ENCODE measurements at places on chromosomes 1 and 21. TPM values are rescaled to one million over a fixed set of nuclear protein-coding genes. Genes with fewer than 3 reads are reported as not detected.
A peak's percentile ranks its signal among the peaks of the same experiment; 100 is the strongest.

- H3K4me3 ChIP-seq: no peak overlapping the region
- DNase-seq: no peak
- no peaks in the 10 kb centered on the region for H3K4me1 ChIP-seq
These were observed 211.6 kb upstream of the PLXNA2 start for GRCh38 chr1:208455821-208456220.

SFN gene
- total RNA-seq: not detected

- no peak overlapping the region for H3K4me3 ChIP-seq
- H3K27ac ChIP-seq: no peak overlapping the region
- H3K27me3 ChIP-seq: no peaks in the 10 kb centered on the region
- DNase-seq: no peak
- peaks cover 19% of the 10 kb centered on the region for H3K4me1 ChIP-seq
These were observed 81.0 kb upstream of the CD55 start for GRCh38 chr1:207240325-207241101.

CCDC30 gene
- 6.5 TPM for total RNA-seq

MIB2 gene
- total RNA-seq: 85.3 TPM

PLA2G2D gene
- not detected for total RNA-seq

DNA sequence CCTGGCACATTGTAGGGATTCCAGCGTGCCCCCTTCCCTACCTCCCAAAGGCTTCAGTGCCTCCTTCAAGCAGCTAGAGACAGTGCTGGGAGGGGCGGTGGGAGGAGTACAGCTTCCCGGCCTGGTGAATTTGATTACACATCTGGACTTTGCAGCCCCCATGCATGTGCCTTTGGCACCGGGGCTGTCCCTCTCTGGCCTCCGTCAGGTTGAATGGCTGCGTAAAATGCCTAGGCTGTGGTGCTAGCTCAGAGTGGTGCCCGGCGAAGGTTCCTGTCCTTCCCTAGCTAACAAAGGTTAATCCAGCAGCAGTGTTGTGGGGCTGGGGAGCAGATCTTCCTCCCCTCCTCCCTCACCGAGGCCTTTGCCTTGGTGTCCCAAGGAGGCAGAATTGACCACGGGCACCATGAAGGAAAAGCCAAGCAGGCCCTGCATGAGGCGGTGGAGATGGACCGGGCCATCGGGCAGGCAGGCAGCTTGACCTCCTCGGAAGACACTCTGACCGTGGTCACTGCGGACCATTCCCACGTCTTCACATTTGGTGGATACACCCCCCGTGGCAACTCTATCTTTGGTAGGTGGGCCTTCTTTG, 66.2 kb downstream of the ALPL start:
- no peaks in the 10 kb centered on the region for H3K4me1 ChIP-seq
- no peak overlapping the region for H3K4me3 ChIP-seq
- peak overlapping the region; percentile 75 for H3K27ac ChIP-seq
- H3K36me3 ChIP-seq: no peaks in the 10 kb centered on the region
- DNase-seq: no peak

GRCh38 chr1:67390041-67390887, 39.9 kb downstream of the SERBP1 start:
- H3K27ac ChIP-seq: no peak overlapping the region
- DNase-seq: no peak
- H3K4me1 ChIP-seq: no peaks in the 10 kb centered on the region
- no peaks in the 10 kb centered on the region for H3K36me3 ChIP-seq
- no peaks in the 10 kb centered on the region for H3K27me3 ChIP-seq
- no peak overlapping the region for H3K4me3 ChIP-seq

DNA sequence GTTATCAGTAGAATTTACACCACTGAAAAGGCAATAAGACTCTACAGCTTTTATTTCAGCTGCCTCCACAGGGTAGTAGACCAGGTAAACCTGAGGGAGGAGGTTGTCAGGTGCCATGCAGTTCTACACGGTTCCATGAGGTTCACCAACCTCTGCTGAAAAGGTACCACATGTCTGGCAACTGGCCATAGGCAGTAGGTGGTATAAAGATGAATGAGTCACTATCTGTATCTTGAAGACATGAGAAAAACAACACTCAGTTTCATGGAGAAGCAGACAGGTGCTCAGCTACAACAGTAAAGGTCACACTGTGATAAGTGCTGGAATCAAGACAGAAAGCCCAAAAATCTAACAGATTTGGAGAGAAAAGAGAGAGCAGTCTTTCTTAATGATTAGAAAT, 145.4 kb downstream of the PTGER3 start:
- no peaks in the 10 kb centered on the region for H3K36me3 ChIP-seq
- no peaks in the 10 kb centered on the region for H3K27me3 ChIP-seq
- no peak overlapping the region for H3K27ac ChIP-seq
- DNase-seq: no peak
- no peaks in the 10 kb centered on the region for H3K4me1 ChIP-seq

GRCh38 chr1:73800376-73800775, 397.6 kb downstream of the LRRIQ3 start:
- no peak overlapping the region for H3K4me3 ChIP-seq
- H3K27me3 ChIP-seq: no peaks in the 10 kb centered on the region
- no peak overlapping the region for H3K27ac ChIP-seq
- no peaks in the 10 kb centered on the region for H3K36me3 ChIP-seq

UBXN11 gene
- 21.7 TPM for total RNA-seq

KRTAP7-1 gene
- total RNA-seq: not detected

DNA sequence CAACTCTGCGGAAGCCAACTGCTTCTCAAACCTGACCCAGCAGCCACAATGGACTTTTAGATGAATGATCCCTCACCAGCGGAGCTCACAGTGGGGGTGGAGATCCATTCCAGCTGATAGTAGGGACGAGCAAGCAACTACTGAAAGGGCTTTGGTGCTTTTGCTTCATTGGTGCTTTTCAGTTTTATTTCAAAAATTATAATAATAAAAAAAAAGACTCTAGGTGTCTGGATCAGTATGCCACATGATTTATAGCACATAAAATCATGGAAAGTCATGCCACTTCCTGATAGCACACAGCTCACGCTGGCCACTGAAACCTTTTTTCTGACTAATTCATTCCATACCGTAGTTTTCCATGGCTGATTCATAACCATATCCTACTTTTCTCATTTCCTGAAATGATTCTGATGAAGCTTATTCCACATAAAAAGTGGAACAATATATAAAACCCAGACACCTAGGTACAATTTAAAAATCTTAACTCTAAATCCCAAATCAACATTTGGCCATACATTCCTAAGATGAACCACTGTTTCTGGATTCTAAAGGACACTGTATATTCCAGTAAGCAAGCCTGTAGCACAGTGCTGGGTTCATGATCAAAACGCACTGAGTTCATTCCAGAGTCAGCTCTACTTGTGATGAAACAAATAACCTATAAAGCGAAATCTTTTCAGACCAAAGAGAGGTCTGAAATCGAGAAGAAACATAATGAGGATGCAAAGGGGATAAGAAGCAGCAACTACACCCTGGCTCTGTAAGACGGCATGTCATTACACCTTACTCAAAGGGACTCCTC, 41.3 kb upstream of the KCNE1 start:
- no peak for DNase-seq
- no peak overlapping the region for H3K4me3 ChIP-seq
- H3K36me3 ChIP-seq: no peaks in the 10 kb centered on the region
- no peaks in the 10 kb centered on the region for H3K27me3 ChIP-seq
- H3K4me1 ChIP-seq: peaks cover 16% of the 10 kb centered on the region

DTL gene
- total RNA-seq: 0.68 TPM

KIRREL1 gene
- total RNA-seq: 47.5 TPM

GRCh38 chr1:187617776-187618175, 789.0 kb downstream of the PLA2G4A start:
- no peaks in the 10 kb centered on the region for H3K27me3 ChIP-seq
- no peak overlapping the region for H3K27ac ChIP-seq
- no peak overlapping the region for H3K4me3 ChIP-seq
- DNase-seq: no peak

DNA sequence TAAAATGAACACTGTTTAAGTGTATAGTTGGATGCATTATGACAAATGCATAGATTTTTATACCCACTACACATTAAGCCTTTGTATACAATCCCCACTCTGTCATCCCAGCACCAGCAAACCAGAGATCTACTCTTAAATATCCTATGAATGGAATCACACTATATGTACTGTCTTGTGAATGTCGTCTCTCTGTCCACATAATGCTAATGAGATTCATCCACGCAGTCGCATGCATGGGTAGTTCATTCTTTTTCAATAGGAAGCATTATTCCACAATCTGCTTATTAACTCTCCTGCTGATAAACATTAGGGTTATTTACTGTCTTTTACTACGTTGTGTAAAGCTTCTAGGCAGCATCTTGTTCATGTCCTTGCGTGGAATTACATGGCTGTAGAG, 892.3 kb downstream of the LTN1 start:
- no peak overlapping the region for H3K27ac ChIP-seq
- DNase-seq: no peak
- no peaks in the 10 kb centered on the region for H3K36me3 ChIP-seq
- H3K27me3 ChIP-seq: no peaks in the 10 kb centered on the region

DNA sequence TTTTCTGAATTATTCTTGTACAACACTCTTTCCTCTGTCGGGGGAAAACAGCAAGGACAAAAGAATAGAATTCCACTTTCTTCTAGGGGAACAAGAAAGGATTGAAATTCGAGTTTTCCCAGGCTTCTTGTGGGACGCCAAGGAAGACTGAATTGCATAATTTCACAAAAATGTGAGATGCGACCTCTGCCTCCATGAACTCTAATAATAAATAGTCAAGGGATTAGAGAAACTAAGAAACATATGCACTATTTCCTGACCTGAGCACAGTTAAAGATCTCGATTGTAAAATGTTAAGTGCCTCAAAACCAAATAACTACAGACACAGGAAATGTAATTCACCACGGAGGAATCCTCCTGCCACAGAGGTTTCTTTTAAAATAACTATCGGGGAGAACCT, 117.3 kb upstream of the MARK1 start:
- H3K27ac ChIP-seq: no peak overlapping the region
- H3K36me3 ChIP-seq: no peaks in the 10 kb centered on the region
- no peaks in the 10 kb centered on the region for H3K4me1 ChIP-seq
- H3K4me3 ChIP-seq: no peak overlapping the region
- H3K27me3 ChIP-seq: no peaks in the 10 kb centered on the region

DNA sequence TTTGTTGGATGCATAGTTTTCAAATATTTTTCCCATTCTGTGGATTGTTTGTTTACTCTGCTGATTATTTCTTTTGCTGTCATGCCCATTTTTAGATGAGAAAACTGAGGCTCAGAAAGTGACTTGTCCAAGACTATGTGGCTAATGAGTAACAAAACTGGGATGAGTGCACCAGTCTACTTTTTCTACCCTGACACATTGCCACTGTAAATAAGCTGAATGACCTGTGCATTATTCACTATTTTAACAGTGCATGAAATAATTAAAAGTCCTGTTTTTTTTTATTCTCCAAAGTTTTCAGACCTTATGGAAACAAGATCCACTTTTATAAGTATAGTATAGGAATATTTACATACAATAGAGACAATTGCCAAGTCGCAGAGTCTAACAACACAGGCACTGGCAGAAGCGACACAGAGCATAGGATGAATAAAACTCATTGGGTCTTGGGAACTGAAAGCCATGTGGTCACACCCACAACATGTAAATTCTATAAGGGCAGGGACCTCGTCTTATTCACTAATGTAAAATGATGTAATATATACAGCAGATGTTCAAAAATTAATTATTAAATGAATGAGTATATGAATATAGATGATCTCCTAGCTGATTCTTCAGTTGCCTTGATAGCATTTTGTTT, 45.2 kb downstream of the HLX start:
- no peak for DNase-seq
- H3K4me3 ChIP-seq: no peak overlapping the region
- no peaks in the 10 kb centered on the region for H3K27me3 ChIP-seq
- H3K27ac ChIP-seq: no peak overlapping the region
- no peaks in the 10 kb centered on the region for H3K36me3 ChIP-seq
- no peaks in the 10 kb centered on the region for H3K4me1 ChIP-seq

PRDM16 gene
- 2.8 TPM for total RNA-seq

DNA sequence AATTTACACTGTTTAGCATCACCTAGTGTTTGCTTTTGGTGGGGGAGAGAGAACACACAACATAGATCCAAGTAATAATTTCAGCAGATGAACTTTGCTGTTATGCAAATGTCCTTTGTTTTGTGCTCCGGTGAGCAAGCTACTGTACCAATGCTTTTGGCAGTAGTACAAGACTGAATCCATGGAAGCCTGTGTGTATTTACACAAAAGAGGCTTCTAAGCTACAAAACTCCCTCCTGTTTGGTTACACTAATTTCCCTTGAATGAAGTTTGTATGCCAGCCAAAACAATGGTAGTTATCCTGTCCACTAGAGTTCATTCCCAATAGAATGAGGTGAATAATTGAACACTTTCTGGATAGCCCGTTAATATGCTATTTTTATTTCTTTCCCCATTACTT, 320.5 kb downstream of the KCTD3 start:
- no peak for DNase-seq
- H3K4me3 ChIP-seq: no peak overlapping the region
- H3K4me1 ChIP-seq: no peaks in the 10 kb centered on the region
- no peaks in the 10 kb centered on the region for H3K36me3 ChIP-seq

GRCh38 chr21:17388226-17388625, 124.6 kb upstream of the CXADR start:
- H3K4me3 ChIP-seq: no peak overlapping the region
- H3K27me3 ChIP-seq: no peaks in the 10 kb centered on the region
- no peaks in the 10 kb centered on the region for H3K36me3 ChIP-seq
- no peak overlapping the region for H3K27ac ChIP-seq

FAM78B gene
- 0.72 TPM for total RNA-seq

DNA sequence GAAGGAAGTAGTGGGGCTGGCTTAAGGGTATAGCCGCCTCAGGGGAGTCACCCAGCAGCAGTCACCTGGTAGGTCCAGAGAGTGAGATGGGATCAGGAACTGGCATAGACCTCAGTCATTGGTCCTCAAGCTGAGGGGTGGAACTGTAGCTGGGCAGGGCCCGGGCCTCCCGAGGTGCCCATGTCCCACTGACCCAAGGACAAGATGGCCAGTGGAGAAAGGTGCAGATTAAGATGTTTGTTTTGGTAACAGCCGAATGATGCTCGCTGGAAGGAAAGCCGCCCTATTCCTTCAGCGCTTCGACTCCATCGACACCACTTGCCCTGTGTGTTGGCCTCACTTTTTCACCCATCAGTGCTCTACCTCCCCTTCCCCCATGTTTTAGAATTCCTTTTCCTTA, 16.4 kb downstream of the COL9A2 start:
- no peak for DNase-seq
- no peak overlapping the region for H3K4me3 ChIP-seq
- no peaks in the 10 kb centered on the region for H3K4me1 ChIP-seq
- H3K27ac ChIP-seq: no peak overlapping the region
- H3K27me3 ChIP-seq: no peaks in the 10 kb centered on the region

DNA sequence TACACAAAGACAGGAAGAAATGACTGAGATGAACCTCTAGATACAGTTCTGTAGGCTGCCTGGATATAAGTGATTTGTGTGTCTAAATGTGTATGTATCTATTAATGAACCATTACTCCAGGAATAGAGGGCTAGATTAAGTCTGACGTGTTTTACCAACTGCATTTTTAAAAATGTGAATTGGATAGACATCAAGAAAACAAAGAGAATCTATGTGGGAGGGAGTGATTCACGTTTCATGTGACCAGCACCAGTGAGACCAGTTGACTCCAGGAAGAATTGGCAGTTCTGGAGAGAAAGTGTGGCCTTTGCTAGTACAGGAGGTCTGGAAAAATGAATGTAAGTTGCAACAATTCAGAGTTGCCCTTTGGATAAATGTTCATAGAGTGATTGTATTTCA, 53.4 kb upstream of the RGS21 start:
- no peak overlapping the region for H3K4me3 ChIP-seq
- no peaks in the 10 kb centered on the region for H3K4me1 ChIP-seq
- H3K27ac ChIP-seq: no peak overlapping the region
- no peaks in the 10 kb centered on the region for H3K27me3 ChIP-seq
- H3K36me3 ChIP-seq: no peaks in the 10 kb centered on the region

LYPD8 gene
- total RNA-seq: not detected

Data from adrenal gland (tissue), 19 donors.